ENCODE measurements at places on chromosomes 7 and 10.
A peak's percentile ranks its signal among the peaks of the same experiment; 100 is the strongest.

- no peak for DNase-seq
These were observed 635.7 kb upstream of the ANKRD30A start for GRCh38 chr10:36489611-36490228.

- DNase-seq: peak; percentile 9
These were observed 163.8 kb downstream of the SORCS3 start for GRCh38 chr10:104804880-104805279.

DNA sequence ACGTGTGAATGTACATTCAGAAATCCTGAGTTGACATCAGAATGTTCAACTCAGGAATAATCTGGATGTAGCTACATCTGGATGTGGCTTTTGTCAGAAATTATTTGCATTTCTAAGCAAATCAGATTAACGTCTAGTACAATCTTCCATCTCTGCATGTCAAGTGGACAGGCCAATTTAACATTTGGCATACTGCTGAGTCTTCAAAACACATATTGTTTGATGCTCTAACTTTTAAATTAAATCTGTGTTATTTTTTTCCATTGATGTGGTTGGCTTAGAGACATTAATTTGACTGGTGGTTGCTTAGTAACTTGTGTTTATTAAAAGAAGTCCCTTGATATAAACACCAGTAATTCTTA lies 3.4 kb downstream of the STAMBPL1 start:
- no peak for DNase-seq

- no peak for DNase-seq
These were observed 10.1 kb downstream of the CALHM2 start for GRCh38 chr10:103442031-103442461.

DNA sequence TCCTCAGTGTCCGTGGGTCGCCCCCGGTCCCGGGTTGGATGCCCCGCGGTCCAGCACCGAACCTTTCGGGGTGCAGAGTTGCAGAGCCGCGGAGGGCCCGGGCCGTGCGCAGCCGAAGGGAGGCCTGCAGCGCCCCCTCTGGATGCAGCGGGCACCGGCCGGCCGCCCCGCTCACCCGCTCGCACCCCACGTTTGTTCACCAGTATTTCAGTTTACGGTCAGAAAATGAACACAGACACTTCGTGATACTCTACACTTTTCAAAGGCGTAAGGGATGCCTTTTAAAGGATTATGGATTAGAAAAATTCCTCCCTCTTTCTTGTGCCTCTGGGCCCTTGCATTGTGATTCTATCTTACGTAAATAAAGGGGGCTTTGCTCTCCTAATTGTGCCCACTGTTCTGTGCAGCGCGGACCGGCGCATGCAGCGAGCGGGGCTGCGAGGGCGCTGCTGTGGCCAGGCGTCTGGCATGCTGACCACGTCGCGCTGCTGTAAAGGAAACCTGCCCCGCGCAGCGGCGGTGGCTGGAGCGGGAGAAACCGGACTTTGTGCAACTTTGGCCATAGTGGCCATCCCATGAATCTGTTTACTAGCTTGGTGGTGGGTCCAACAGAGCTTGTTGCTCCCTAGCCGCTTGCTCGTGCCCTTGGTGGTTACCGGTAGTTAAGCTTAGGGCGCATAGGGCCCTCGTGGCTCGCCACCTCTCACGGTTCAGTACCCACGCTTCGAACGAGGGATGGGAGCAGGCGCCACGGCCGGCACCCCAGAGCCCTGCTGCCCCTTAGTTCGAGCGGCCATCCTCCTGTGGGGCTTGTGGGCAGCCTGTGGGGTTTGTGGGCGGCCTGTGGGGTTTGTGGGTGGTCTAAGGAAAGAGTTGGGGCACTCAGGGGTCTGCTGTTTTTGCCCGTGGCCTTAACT lies 739 bp upstream of the MEST start:
- no peak for DNase-seq

- DNase-seq: no peak
These were observed 14.3 kb downstream of the AQP1 start for GRCh38 chr7:30925913-30926312.

- no peak for DNase-seq
These were observed 35.3 kb upstream of the PDZD8 start for GRCh38 chr10:117410557-117410956.

- DNase-seq: no peak
These were observed 19.5 kb downstream of the CFAP46 start for GRCh38 chr10:132922872-132923271.

GRCh38 chr10:18955061-18955460 lies 93.5 kb upstream of the MALRD1 start:
- no peak for DNase-seq

DNA sequence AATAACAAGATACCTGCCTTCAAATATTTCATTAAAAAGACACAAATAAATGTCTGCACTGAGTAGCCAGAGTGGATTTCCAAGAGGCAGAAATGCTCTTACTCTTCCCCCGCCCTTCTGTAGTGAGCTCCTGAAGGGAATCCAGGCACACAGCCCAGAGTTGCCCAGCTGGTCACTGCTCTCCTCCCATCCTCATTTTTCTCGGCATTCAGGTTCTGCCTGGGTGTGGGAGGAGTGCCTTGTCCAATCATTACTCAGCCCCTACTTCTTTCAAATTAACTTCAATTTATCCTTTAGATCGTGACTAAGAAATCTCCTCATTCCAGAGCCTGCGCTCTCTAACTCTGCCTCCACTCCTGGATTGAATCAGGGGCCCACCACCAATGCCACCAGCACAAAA lies 12.2 kb downstream of the CCDC6 start:
- peak; percentile 44 for DNase-seq

GRCh38 chr7:27992097-27992496 lies 188.5 kb downstream of the JAZF1 start:
- peak; percentile 89 for DNase-seq

- no peak for DNase-seq
These were observed 193.5 kb upstream of the HDAC9 start for GRCh38 chr7:18302097-18302496.

- no peak for DNase-seq
These were observed 68.0 kb downstream of the LANCL2 start for GRCh38 chr7:55432939-55433784.

DNA sequence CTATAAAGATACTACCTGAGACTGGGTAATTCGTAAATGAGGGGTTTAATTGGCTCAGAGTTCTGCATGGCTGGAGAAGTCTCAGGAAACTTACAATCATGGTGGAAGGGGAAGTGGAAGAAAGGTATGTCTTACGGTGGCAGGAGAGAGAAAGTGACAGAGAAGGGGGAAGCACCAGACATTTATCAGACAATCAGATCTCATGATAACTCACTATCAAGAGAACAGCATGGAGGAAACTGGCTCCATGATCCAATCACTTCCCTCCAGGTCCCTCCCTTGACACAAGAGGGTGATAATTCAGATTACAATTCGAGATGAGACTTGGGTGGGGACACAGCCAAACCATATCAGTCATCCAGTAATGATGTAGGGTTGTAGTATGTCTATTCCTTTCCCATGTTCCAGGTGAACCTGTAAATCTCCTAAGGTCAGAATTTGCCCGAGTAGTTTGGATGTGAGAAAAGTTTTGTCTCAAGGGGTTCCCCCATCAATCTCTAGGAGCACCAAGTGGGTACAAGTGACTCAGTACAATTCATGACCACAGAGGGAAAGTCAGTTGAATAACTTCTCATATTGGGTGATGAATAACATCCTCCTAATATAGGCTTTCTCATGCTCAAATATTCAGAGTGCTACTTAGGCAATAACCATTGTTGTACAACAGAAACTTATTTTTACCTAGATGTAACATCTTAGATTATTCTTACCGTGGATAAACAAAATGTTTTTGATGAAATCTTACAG lies 39.7 kb upstream of the MTPN start:
- no peak for DNase-seq

- no peak for DNase-seq
These were observed 84.1 kb downstream of the CPXM2 start for GRCh38 chr10:123807444-123808035.

GRCh38 chr7:101545441-101546190 lies 83.5 kb downstream of the MYL10 start:
- no peak for DNase-seq

DNA sequence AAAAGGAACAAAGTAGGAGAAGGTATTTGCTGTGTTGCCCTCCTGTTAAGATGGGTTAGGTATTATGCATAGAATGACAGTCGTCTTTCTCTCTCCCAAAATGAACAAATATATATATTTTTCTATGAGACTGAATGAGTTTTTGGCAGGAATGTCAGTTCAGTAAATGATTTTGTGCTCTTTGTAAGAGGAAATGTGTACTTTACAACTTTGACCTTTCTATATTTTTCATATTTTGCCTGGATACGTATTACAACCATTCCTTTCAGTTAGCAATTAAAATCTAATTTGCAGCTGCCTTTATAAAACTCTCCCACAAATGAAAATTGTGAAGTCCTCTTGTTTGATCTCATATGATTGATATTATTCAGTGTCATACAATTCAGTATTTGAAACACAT lies 336.6 kb upstream of the MEOX2 start:
- DNase-seq: no peak

DNA sequence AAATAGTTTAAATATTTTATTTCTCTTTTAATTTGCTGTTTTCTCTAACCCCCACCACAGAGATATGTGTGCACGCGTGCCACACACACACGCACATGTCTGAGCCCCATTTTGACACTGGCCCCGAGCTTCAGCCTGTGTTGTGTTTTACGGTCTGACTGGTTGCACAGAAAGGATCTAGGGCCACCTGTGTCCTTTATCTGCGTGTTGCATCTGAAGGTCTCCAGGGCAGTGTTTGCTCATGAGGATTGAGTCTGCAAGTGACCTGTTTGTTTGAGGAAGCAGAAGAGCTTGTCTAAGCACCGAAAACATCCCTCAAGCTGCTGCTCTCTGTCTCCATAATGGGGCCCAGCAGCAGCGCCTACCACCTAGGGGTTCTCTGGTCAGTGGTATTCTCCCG lies 266.4 kb upstream of the LYZL1 start:
- DNase-seq: no peak

- DNase-seq: no peak
These were observed 671 bp upstream of the PAPSS2 start for GRCh38 chr10:87658858-87659555.

GRCh38 chr10:6017781-6018354 lies 40.5 kb upstream of the IL15RA start:
- DNase-seq: no peak

DNA sequence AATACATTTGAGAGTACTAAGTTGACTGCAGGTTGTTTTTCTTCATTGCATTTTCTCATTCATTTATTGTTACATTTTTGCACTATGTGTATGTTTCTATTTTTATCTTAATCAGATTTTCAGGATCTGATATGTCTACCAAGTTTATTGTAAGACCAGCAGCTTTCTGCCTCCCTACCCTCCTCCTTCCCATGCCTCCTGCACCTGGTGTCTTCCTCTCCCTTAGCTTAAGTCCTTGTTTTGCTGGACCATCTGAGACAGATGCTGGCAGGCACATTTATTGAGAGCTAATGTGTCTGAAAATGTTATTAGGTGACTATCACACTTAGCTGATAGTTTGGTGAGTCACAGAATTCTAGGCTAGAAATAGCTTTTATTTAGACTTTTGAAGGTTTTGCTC lies 79.6 kb downstream of the ANLN start:
- no peak for DNase-seq

- DNase-seq: no peak
These were observed 71.0 kb downstream of the GNAT3 start for GRCh38 chr7:80440883-80441282.

DNA sequence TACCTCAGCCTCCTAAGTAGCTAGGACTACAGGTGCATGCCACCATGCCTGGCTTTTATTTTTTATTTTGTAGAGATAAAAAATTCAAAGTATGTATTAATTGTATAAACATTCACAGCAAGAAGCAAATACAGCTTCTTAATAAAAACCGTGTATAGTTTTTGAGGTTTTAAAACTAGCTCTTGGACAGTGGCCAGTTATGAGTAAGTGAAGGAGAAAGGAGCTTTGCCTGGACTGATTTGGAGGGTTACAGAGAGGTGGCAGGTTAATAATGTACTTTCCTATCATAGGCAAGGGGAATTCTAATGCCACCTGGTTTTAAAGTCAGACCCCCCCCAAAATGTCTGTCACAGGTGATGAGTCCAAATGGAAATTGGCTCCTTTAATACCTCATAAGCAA lies 43.4 kb downstream of the ZNRF2 start:
- DNase-seq: no peak

GRCh38 chr7:77667459-77668086 lies 28.7 kb upstream of the RSBN1L start:
- DNase-seq: peak; percentile 22

- DNase-seq: no peak
These were observed 342.5 kb downstream of the RPS24 start for GRCh38 chr10:78375854-78376785.

- DNase-seq: no peak
These were observed 34.0 kb downstream of the MXI1 start for GRCh38 chr10:110241407-110241806.

DNA sequence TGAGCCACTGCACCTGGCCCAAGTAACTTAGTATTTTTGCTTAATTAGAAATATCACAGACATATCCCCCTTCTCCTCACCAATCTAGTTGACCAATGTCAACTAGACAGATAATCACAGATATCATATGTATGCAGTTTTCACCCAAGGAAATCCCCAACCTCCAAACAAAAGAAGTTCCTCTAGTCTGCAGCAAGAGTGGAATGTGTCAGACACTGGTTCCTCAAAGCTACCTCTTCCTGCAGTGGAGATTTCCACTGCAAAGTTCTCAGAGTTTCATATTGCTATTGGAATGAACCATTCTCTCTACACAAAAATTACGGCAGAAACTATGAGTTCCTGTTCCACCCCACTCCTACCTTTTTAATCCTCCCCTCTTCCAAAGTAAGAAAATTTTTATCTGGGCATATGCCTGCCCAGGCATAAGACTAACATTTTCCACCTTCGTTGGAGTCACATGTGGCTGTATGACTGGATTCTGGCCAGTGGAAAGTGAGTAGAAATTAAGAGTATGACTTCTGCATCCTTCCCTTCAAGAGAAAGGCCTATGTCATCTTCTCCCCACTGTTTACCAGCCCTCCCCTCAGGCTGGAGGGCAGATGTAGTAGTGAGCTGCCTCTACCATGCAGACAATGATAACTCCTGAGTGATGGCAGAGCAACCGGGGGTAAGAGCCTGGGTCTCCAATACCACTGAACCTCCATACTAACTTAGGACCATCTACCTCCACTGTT lies 103.0 kb downstream of the MYOF start:
- DNase-seq: no peak

GRCh38 chr10:57627642-57628178 lies 640.0 kb downstream of the IPMK start:
- no peak for DNase-seq

GRCh38 chr7:48901966-48902365 lies 22.4 kb upstream of the CDC14C start:
- peak; percentile 94 for DNase-seq

GRCh38 chr10:11504566-11505285 lies 106.7 kb downstream of the USP6NL start:
- DNase-seq: no peak

DNA sequence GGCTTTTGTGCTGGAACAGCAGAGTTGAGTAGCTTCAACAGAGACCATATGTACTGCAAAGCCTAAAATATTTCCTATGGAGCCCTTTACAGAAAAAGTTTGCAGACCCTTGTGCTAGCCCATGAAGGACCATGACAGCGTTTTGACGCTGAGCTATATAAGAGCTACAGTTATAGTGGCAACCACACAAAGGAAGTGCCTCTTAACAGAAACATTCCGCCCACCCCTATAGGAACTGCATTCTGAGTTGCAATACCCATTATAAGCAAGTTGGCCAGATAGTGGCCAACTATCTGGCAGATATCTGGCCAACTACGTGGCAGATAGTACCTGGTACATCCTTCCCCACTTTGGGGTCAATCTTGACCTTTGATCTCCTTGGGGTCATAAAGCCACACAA lies 47.5 kb upstream of the DMBT1 start:
- DNase-seq: no peak
